ENCODE measurements at places on chromosomes 6 and 20.

DNA sequence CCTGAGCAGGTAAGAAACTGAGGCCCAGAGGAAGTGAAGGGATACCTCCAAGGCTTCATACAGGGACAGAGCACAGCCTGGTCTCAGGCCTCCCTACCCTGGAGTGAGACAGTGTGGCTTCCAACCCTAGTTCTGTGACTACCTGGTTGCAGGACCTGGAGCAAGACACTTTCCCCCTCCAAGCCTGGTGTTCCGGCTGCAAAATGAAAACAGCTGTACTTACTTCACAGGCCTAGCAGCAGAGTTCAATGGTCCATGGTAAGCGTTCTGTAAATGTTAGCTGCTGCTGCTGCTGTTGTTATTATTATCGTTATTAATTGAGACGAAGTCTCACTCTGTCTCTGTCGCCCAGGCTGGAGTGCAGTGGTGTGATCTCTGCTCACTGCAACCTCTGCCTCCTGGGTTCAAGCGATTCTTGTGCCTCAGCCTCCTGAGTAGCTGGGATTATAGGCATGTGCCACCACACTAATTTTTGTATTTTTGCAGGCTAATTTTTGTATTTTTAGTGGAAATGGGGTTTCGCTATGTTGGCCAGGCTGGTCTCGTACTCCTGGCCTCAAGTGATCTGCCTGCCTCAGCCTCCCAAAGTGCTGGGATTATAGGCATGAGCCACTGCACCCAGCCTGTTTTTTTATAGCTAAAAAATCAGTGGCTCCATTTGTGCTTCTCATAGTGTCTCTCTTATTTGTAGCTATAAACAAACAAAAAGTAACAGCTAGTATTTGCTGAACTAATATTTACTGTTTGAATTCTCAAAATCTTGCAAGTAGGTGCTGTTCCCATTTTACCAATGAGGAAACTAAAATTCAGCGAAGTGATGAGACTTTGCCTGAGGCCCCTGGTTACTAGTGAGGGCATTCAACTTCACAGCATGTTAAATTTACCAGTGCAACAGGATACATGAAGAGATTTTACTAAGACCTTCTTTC, 41.9 kb downstream of the COX4I2 start:
- no peaks in the 10 kb centered on the region for H3K4me1 ChIP-seq
- H3K36me3 ChIP-seq = peaks cover 22% of the 10 kb centered on the region
- no peaks in the 10 kb centered on the region for H3K27me3 ChIP-seq
- no peak overlapping the region for H3K4me3 ChIP-seq
- peak overlapping the region; percentile 61 for H3K27ac ChIP-seq

DNA sequence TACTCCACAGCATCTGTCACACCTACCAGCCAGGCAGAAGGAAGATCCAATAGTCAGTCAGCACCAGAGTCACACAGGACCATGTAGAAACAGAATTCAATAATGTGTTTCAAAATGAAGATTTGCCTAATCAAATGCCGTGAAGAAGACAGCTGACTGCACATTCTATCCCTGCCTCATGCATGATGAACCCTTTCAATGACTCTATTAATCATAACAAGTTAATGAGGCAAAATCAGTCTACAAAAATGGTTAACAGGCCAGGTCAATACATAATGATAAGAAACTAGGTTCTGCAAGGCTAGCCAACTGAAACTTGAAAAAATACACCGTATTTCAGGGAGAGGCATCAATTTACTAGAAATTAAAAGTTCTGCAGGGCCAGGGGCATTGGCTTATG, 6.7 kb upstream of the PNRC1 start:
- H3K36me3 ChIP-seq = no peaks in the 10 kb centered on the region
- H3K27me3 ChIP-seq = no peaks in the 10 kb centered on the region
- peaks cover 3% of the 10 kb centered on the region for H3K4me1 ChIP-seq
- no peak for DNase-seq
- H3K4me3 ChIP-seq = no peak overlapping the region

GRCh38 chr6:161117942-161118341, 126.4 kb downstream of the MAP3K4 start:
- no peaks in the 10 kb centered on the region for H3K27me3 ChIP-seq
- H3K4me1 ChIP-seq = no peaks in the 10 kb centered on the region
- H3K27ac ChIP-seq = no peak overlapping the region
- DNase-seq = no peak
- peaks cover 56% of the 10 kb centered on the region for H3K36me3 ChIP-seq

GRCh38 chr6:147448775-147449174, 59.7 kb upstream of the SAMD5 start:
- no peak for DNase-seq
- H3K27ac ChIP-seq = no peak overlapping the region
- H3K36me3 ChIP-seq = no peaks in the 10 kb centered on the region
- H3K4me1 ChIP-seq = no peaks in the 10 kb centered on the region

DNA sequence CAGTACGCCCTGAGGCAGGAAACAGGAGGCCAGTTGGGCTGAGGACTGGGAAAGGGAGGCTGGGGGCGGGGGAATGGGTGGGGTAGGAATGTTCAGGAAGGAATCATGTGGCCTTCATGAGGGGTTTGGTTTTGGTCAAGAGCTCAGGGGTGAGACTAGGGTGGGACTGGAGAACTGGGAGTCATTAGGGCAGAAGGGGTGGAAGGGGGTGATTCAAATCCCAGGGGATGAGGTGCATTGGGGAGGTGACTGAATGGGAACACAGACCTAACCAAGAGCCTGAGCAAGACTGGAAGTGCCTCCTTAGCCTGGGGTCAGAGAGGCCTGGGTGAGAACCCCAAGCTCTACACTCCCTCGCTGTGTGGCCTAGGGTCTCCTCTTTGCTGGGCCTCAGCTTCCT, 86.8 kb downstream of the DLGAP4 start:
- no peaks in the 10 kb centered on the region for H3K36me3 ChIP-seq
- no peaks in the 10 kb centered on the region for H3K4me1 ChIP-seq
- H3K27me3 ChIP-seq = no peaks in the 10 kb centered on the region
- no peak overlapping the region for H3K27ac ChIP-seq
- DNase-seq = no peak

DNA sequence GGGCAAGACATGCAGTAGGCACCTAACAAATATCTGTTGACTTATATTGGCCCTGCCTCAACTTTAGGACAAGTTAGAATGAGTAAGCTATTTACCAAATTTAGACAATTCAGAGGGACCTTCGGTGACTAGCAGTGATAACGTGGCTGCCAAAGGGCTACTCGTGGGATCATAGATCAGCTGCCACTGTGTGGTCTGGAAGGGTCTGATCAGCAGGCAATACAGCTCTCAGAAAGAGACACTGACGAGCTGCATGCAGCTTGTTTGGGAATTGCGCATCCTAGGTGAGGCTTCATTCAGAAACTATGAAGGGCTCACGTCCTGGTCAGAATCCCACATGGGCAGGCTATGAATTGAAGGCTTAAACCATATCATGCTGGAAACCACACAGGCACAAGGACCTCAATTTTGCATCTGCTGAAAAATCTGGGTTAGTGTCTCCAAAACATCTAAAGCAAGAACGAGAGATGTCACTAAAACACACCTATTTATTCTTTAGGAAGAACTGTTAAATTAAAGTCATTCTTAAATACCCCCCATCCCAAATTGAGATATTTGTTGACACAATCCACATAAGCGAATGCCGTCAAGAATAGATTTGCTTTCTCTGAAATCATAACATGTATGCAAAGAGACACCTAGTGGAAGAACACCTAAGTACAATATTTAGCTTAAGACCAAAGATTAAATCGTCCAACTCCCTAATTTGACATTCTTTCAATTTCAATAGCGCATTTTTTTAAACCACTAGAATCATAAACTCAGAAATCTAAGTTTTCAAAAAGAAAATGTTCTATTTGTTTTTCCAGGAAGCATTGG, 79.6 kb downstream of the IPCEF1 start:
- no peak overlapping the region for H3K27ac ChIP-seq
- no peaks in the 10 kb centered on the region for H3K36me3 ChIP-seq
- no peak overlapping the region for H3K4me3 ChIP-seq
- no peaks in the 10 kb centered on the region for H3K4me1 ChIP-seq

DNA sequence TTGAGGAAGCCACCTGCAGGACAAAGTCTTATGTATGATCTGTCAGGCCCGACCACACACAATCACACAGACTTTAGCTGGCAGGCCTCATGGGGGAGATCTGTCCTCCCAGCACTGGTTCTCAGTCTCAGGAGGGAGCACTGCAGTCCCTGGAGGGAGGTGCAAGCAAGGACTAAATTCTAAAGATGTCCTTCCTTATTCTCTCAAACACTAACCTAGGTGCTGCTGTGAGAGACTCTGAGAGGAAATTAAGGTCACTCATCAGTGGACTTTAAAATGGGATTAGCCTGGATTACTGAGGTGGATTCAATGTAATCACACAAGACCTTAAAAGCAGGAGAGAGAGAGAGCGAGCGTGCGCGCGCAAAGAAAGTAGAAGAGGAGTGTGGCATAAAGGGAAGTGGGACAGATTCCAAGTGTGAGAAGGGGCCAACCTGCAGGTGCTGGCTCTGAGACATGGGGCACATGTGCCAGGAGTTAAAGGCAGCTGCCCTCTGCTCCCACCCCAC, 14.3 kb downstream of the GLO1 start:
- no peaks in the 10 kb centered on the region for H3K36me3 ChIP-seq
- peaks cover 15% of the 10 kb centered on the region for H3K4me1 ChIP-seq
- DNase-seq = no peak
- no peak overlapping the region for H3K4me3 ChIP-seq
- H3K27ac ChIP-seq = peak overlapping the region; percentile 11
- H3K27me3 ChIP-seq = no peaks in the 10 kb centered on the region

GRCh38 chr6:121403964-121404363, 31.5 kb upstream of the GJA1 start:
- no peak overlapping the region for H3K4me3 ChIP-seq
- no peak for DNase-seq
- H3K27me3 ChIP-seq = no peaks in the 10 kb centered on the region
- H3K36me3 ChIP-seq = no peaks in the 10 kb centered on the region
- no peaks in the 10 kb centered on the region for H3K4me1 ChIP-seq
